ENCODE measurements at places on chromosomes 7 and 10.

DNA sequence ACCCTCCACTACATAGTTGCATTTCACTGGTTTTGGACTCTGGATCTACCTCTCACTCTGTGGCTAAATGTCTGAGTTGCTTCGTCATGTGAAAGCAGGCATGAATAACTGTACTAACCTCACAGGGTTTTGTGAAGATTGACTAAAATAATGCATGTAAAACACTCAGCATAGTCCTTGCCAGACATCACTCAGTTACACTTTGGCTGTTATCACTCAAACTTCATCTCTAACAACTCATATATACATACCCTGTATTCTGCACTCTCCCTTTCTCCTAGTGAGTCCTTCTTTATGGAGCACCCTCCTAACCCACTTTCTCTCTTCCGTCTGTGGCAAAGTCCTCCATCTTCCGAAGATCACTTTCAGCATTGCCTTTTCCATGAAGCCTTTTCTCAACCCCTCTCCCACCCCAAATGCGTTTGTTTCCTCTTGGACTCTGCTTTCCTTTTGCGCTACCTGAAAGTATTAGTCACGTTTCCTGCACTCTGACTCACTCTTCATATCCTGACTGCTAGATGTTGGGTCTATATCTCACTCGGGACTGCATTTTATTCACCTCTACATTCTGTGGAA is 72.6 kb downstream of the OSBPL3 start:
- no peak for DNase-seq

DNA sequence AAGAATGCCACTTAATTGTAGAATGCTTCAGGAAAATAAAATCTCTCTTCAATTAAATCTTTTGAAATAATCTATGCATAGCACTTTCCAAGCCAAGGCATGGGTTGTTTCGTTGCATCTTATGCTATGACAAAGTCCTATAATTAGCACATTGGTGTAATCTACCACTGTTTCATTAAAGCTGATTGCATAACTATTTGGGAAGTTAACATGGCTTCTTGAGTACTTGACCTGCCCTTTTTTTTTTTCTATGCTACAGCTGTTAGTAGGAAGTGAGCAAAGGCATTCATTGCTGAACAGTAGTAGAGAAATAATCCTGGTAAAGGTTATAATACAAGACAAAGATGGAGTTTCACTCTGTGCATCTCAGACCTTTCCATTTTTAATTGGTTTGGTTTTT is 557.2 kb upstream of the CELF2 start:
- DNase-seq, result no peak

DNA sequence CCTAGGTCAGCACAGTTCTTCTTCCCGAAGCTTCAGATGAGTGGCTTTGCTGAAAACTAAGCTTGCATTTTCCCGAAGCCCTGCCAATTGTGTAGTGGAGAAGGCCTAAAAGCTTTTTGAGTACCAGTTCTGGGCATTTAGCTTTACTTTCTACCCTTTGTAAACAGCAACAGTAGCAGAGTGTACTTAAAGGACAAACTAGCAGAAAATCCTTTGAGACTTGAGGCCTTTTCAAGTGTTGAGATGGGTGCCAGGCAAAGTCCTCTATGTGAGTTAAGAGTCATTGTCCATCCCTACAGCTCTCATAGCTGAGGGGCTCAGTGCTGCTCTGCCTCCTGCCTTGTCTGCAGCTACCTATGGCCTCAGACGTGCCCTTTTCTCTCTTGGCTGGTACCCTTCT is 368.2 kb downstream of the CCSER2 start:
- no peak for DNase-seq

GRCh38 chr10:62115842-62116241 is 152.8 kb downstream of the RTKN2 start:
- DNase-seq, result no peak

- no peak for DNase-seq
These were observed 9.0 kb upstream of the GARS1 start for GRCh38 chr7:30585675-30586074.

GRCh38 chr7:33432821-33433220 is 303.5 kb downstream of the BBS9 start:
- no peak for DNase-seq

DNA sequence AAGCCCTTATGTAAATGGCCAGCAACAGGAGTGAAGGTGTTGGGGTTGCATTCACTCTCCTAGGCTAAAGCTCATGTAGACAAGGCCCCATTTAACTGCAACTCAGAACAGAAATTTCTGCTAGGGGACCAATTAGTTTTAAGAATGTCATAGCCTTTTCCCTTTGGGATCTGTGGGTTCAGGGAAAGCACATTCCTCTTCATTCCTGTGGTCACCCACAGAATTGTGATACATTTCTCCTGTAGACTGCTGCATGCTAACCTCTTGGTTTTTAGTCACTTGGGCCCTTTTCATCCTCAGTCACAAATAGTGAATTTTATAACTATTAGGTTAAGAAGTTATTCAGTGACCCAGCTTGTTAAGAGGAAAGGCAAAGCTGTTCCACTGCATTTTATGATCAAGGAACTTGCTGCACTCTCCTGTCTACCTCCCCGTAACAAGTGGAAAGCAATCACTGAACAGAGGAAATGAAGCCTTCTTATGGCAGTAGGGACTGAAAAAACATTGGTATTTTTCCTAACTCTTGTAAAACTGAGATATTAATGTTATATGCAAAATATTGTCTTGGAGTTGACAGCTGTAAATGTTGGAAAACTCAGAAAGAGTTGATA is 124.9 kb downstream of the SND1 start:
- DNase-seq, result no peak

DNA sequence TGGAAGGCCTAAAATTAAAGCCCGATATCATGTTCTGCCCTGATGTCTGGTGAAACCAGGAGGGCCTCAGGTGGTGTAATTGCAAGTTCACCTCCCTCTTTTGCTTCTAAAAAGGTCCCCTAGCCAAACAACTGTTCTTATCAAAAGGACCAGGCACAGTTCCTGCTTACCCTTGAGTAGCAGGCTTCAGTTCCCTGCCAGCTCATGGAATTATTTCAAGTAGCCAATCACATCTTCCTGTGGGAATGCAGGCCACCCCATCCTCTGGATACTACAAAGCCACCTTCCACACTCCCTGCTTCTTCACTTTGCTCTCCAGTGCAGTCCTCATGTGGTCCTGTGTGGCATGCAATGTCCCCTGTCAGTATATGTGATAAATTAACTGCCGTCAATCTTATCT is 97.7 kb upstream of the GALNT17 start:
- no peak for DNase-seq

GRCh38 chr10:96586419-96587263 is at the start of gene TM9SF3:
TM9SF3 (minus strand) TSS chr10:96587012; CDS start chr10:96586835, 177 bp downstream.
- peak; percentile 89 for DNase-seq

- no peak for DNase-seq
These were observed 10.4 kb downstream of the TACR2 start for GRCh38 chr10:69406302-69406811.

DNA sequence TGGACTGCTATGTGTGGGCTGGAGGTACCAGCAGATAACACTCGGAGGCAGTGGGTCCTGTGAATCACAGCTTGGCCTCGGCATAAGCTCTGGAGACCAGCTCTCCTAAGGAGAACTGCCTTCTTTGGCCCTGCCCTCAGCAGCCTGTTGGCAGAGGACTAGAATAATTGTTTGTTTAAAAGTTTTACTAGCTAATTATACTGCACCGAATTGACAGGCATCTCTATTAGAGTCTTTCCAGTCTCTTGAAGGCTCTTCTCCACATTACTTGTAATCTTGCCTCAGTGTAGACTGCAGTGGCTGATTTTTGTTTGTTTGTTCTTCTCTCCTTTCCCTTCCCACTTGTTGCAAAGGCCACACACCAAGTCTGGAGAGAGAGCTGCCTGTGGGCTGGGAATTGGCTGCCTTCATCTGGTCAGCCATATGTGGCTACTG is 183.2 kb downstream of the AUTS2 start:
- no peak for DNase-seq

DNA sequence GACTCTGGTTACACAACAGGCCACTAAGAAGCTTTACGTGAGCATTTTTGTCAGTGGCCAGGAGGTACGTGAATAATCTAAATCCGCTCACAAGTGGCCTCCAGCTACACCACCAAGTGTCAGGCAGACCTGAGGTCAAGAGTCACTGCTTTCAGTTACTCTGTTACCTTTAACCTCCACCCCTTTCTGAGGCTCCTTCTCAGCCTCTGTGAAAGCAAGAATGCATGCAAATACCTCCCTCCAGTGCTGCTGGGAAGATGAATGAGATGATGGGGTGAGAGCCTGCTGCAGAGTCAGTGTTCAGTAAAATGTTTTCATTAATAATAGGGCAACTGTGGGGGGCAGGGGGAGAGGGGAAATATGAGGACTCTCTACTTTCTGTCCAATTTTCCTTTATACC is 11.2 kb downstream of the DDC start:
- no peak for DNase-seq

- DNase-seq, result no peak
These were observed 646.0 kb downstream of the PARD3 start for GRCh38 chr10:34169131-34169530.

DNA sequence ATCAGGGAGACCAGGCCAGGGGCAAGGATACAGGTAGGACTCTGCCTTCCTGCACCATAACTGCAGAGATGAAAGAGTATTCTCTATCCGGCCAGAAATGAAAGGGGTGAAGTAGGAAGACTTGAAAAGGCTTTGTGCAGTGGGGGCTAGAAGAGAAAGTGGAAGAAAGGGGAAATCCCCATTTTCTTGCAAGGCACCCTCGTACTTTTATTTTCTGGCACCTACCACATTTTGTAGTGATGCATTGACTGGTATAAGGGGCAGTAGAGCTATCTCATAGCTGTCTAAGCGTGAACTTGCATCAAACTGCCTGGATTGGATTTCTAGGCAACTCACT is 752 bp upstream of the CAMK2G start:
- DNase-seq, result no peak

- DNase-seq, result no peak
These were observed 125.7 kb upstream of the LANCL2 start for GRCh38 chr7:55239406-55239805.

- no peak for DNase-seq
These were observed 378.4 kb upstream of the LRGUK start for GRCh38 chr7:133748443-133749407.

Data from activated CD8-positive, alpha-beta memory T cell treated with anti-CD3 and anti-CD28 coated beads for 4 hours (primary cell).